Effector CD4-positive, alpha-beta T cell (primary cell): ENCODE measurements at places on chromosomes 2 and 18.

DNA sequence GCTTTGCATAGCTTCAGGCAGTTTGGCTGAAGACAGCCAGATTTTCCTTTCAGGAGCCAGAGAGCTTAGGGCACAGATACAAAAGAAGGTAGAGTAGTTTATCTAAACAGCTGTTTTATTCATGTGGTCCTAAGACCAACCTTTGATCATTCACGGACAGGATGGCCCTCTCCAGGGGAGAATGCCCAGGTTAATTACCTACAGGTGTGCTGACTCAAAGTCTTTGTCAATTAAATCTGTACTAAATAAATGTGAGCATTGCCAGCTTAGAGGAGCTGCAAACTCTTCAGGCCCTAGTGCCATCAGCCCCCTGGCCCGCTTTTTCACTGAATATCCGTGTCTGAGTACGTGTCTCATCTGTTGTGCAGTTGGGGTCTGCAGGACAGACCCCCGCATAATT lies 554.7 kb downstream of the NUP35 start:
- no peak for DNase-seq

DNA sequence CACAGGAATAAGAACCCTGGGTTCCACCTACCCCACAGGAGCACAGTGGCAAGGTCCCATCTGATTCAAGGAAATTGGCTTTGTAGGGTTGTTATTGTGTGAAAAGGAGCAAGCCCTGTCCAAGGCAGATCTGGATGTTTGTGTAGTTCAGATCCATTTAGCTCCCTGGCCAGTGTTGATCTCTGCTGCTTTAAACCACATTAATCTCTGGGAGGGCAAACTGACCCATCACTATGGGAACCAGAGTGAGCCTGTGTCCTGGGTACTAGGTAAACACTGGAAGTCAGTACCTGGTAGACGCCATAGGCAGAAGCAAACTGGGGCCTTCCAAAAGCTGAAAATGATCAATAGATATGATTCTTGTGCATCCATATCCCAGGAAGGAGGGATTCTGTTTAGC lies 271.5 kb upstream of the EPAS1 start:
- no peak for DNase-seq

DNA sequence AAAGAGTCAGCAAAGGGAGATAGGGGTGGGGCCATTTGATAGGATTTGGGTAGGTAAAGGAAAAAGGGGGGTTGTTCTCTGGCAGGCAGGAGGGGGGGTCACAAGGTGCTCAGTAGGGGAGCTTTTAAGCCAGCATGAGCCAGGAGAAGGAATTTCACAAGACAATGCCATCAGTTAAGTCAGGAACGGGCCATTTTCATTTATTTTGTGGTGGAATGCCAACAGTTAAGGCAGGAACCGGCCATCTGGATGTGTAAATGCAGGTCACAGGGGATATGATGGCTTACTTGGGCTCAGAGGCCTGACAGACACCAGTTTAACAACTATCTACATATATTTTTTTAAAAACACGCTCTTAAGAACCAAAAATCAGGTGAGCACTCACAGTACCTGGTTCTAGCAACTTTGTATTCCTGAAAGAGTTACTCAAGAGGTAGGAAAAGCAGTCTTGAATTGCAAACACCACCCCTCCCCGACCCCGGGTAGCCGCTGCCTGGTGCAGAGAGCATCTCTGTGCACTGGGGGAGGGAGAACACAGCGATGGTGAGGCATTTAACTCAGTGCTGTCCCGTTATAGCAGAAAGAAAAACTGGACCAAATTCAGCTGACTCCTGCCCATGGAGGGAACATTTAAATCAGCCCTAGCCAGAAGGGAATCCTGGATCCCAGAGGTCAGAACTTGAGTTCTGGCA lies 414.5 kb upstream of the KLHL29 start:
- DNase-seq, result no peak

DNA sequence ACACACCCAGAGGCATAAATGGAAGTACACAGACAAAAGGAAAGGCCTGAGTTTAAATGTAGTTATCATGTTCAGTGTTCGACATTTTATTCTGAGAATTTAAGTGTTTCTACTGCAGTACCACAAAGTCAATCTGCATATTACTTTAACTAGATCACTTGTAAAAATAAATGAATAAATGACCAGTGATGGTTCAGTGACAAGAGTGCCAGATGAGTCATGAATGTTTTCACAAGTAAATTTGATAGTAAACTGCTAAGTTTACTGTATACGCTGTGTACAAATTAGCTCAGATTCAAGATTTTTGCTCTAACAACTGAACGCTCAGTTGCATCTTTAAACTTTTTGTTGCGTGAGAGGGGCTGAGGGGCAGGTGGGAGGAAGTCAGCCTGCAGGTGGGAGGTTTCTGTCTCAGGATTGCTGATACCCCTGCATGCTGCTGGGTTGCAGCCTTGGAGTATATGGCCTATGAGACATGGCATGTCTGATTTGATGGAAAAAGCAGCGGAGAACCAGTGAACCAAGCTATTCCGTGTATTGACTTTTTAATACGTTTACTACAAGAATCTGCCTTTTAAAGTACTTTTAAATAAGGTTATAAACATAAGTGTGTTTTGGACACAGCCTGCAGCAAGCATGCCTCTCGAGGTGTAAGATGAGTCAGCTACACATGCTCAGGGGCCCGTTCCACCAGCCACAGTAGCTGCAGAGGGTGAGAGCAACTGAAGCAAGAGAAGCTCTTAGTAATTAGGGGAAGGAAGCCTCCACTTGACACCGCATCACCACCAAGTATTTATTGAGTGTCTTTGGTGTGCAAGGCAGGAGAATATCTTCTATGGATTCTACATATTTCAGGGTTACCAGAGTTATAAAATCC lies 245.1 kb downstream of the NEDD4L start:
- DNase-seq, result no peak

DNA sequence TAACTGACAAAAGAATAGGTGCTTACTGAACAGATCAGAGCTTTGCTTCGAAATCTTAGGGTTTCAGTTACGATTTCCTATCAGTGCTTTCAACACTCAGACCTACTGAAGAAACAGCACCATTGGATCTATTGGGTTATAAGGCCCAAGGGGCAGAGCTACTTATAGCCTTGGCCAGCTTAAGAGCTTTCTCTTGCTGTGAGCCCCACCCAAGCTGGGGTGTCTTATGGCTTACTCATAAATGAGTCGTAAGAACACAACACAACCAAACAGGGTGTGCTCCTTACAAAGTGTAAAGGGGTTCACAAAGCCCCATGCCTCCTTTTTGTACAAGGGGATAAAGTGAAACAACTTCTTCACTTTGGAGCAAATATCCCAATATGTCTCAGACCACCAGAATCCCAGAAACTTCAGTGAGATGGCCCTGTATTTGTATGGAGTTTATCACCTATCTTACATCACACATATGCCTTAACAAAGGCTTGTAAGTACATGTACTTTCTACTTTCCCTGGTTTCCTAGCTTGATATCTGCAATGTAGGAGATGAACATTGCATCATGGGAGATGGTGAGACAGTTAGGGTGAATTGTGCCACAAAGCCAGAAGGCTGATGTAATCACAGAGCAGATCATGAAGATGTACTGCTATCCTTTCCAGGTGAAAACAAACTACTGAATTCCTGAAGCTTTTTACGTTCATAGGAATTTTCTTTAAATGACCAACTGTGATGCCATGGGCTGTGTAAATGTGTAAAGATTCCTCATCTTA lies 115.5 kb upstream of the GLI2 start:
- no peak for DNase-seq

DNA sequence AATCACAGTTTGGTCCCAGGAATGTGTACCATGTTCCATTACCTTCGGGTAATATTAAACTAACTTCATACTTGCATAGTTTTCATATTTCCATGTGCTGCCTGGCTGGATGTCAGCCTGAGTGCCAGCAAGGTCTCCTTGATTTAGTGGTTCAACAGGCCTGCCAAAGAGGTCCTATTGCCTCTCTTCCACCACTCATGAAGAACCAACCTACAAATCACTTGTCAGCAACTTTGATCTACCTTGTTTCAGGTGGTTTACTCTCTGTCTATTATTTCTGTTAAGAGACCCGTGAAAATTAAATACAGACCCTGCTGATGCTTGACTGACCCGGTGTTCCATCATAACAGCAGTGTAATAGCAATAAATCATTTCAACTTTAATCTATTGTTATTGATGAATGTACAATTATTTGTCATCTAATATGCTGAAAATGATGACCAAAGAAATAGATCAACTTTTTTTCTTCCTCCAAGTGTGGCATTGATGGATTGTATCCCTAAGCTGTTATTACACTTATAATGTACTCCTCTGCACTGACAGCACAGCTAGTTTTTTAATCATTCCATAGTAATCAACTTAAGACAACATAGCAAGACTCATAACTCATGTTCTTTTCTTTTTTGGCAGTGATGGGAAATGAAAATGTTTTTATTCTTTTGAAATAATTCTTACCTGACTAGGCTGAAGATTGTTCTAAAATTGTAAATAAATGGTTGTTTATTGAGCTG lies 1220.2 kb upstream of the ACVR2A start:
- no peak for DNase-seq

DNA sequence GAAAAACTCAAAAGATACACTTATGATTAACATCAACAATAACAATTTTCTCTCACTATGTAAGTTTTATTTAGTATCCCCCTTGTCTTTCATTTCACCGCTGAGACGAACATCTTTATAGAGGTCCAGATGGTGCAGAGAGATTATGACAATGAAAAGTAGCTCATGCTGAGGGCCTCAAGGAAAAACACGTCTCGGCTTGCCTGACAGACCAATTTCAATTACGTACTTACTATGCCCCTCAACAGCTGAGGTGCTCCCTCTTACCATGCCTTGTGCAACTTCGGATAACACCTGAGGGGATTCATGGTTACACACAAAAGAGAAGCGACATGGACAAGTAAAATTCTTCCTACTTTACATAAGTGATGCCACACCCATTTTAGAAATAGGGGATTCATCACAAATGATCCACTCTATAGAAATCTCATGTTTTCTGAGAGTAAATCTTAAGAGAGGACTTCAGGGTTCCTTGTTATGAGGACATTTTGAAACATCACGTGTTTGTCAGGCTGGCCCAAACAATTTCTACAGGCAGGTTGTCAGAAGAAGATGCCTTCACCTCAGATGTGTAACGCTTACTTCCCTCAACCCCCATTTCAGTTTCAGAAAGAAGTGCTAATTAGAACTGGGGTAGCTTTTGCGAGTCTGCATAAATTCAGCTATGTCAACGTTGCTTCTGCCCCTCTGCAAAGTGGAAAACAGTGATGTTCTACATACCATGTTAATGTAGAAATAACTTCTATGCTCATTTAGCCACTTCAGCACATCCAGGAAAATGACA lies 191.4 kb downstream of the NRXN1 start:
- DNase-seq, result no peak

DNA sequence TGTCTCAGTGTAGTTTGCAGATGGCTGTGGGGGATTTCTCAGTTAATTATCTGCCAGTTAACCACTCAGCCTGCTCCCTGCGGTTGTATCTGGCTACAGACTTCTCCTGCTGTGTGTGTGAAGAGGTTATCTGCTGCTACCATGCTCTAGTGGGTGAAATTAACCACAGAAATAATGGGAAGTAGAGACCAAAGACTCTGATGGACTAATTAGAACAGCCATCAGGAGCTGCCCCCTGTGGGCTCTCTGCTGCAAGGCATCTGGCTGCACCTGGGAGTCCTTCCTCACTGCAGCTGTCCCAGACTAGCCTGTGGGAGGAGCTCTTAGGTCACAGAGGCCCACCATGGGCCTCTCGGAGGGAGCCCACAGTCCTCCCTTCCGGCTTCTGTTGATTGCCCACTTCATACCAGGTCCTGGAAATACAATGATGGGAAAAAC lies 66.6 kb downstream of the CTIF start:
- no peak for DNase-seq

DNA sequence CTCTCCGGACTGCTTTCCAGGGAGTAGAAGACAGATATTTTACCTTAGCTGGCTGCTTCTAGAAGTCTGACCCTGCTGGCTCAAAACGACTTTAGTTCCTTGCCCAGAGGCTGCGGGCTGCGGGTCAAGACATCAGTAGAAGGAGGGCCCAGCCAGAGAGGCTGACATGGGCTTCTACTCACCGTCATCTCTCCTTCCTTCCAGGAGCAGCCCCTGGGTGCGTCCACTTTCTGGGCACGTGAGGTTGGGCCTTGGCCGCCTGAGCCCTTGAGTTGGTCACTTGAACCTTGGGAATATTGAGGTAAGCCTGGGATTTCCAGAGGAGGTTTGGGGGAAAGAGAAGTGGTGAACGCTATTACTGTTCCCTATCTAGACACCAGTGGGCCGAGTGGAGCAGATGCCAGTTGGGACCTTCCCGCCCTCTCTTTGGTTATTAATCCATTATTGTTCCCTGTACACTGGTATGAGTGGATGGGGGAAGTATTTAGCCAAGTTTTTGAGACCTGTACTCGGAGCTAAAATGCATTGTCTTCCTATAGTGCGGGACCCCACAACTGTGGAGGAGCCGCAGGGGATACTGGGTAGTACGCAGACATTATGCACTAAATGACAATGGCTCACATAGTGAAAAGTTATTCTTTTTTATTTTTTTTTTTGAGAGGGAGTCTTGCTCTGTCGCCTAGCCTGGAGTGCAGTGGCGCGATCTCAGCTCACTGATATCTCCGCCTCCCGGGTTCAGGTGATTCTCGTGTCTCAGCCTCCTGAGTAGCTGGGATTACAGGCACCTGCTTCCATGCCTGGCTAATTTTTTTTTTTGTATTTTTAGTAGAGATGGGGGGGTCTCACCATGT lies 26.3 kb upstream of the CASP8 start:
- no peak for DNase-seq

DNA sequence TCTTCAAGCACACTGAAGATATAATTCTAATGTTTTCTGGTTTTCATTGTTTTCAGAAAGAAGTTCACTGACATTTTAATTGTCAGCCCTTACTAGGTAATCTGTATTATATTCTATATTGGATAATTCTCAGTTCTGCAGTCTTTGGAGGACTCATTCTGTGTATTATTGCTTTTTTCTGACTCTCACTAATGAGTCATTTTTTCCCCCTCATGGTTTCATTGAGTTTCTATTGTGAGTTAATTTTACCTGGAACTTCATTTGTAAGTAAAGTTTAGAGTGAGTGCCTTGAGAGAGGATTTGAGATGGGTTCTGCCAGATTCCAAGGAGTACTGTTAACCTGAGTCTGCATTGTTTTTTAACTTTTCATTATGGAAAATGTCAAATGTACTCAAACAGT lies 90.4 kb upstream of the LYPD1 start:
- no peak for DNase-seq

DNA sequence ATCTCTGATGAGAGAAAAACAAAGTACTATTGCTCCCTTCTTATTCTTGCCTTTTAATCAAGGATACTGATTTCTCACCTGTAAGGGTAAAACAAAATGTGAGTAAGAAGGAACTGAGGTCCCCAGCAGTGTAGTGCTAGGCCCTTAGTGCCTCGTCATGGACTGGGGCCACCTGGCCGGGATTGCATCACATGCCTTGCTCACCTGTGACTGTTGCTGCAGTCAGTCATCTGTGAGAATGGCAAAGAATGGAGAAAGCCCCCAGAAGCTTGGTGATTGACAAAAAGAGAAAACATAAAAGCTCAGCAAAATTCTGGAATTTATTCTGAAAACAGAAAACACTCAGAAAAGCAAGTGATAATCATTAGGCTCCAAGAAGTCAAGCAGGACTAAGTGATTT lies 63.4 kb downstream of the SPATS2L start:
- no peak for DNase-seq

GRCh38 chr2:227376656-227377396 lies 2.3 kb downstream of the TM4SF20 start:
- no peak for DNase-seq
